Dermis blood vessel endothelial cell (primary cell): ENCODE measurements at places on chromosomes 3 and 15. TPM values are rescaled to one million over a fixed set of nuclear protein-coding genes. Genes with fewer than 3 reads are reported as not detected.

The HTD2 gene
- 10.2 and 16.0 TPM in 2 replicates for total RNA-seq

The GASK1A gene
- 0.09 TPM in 1 of 2 replicates, not detected in the other for total RNA-seq

The DIS3L gene
- 36.1 and 37.0 TPM in 2 replicates for total RNA-seq

The WDR72 gene
- under 0.01 TPM in 1 of 2 replicates, not detected in the other for total RNA-seq

The CCR1 gene
- total RNA-seq, result not detected in 2 replicates

The GPR27 gene
- total RNA-seq, result not detected in 2 replicates

The SLC24A5 gene
- total RNA-seq, result not detected in 2 replicates

The SOX2 gene
- 0.05 TPM in 1 of 2 replicates, not detected in the other for total RNA-seq

The STARD9 gene
- 23.0 and 35.4 TPM in 2 replicates for total RNA-seq

The TIMP4 gene
- total RNA-seq, result 0.34 and 0.51 TPM in 2 replicates

The IL12A gene
- total RNA-seq, result 0.60 and 0.68 TPM in 2 replicates

The GUCA1C gene
- total RNA-seq, result 0.19 TPM in 1 of 2 replicates, not detected in the other

The A4GNT gene
- not detected in 2 replicates for total RNA-seq

The IL17RE gene
- 0.14 and 0.17 TPM in 2 replicates for total RNA-seq

The NEIL1 gene
- 21.7 and 35.6 TPM in 2 replicates for total RNA-seq

The ICE2 gene
- total RNA-seq, result 30.8 and 37.7 TPM in 2 replicates

The LRRIQ4 gene
- total RNA-seq, result not detected in 2 replicates

The FBXO40 gene
- total RNA-seq, result not detected in 2 replicates

The IQGAP1 gene
- 233 and 524 TPM in 2 replicates for total RNA-seq

The CSNK1G1 gene
- 25.9 and 34.1 TPM in 2 replicates for total RNA-seq

The ISLR2 gene
- total RNA-seq, result not detected in 2 replicates

The PLSCR2 gene
- 0.33 and 0.34 TPM in 2 replicates for total RNA-seq

The SPRED1 gene
- total RNA-seq, result 14.4 and 15.8 TPM in 2 replicates

The HHATL gene
- not detected in 2 replicates for total RNA-seq

The FBN1 gene
- total RNA-seq, result 122 and 163 TPM in 2 replicates
